Neural crest cell (in vitro differentiated cells): ENCODE measurements at places on chromosomes 4 and X.

DNA sequence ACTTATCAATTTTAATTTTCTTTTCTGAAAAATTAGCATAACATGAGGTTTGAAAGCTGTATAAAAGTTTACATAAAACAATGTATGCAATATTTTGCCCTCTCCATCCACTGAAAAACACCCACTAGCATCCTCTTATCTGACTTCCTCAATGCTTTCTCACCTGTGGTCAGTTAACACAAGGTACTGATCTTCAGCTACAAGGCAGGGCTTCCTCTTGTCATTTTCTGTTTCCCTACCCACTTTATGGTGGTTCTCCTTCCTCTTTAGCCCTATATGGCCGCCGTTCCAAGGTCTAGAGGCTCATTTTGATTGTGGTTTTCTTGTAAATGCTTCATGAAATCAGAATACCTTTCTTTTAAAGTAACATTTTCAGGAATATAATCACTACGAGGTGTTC is 618.6 kb upstream of the CPEB2 start:
- H3K27ac ChIP-seq: no peak overlapping the region
- no peaks in the 10 kb centered on the region for H3K36me3 ChIP-seq
- H3K4me1 ChIP-seq: no peaks in the 10 kb centered on the region

- no peaks in the 10 kb centered on the region for H3K27me3 ChIP-seq
- DNase-seq: no peak
- no peaks in the 10 kb centered on the region for H3K4me1 ChIP-seq
- H3K36me3 ChIP-seq: no peaks in the 10 kb centered on the region
- H3K27ac ChIP-seq: no peak overlapping the region
Measured at GRCh38 chr4:64360664-64361398, 48.4 kb downstream of the TECRL start.

- no peaks in the 10 kb centered on the region for H3K4me1 ChIP-seq
- no peak for DNase-seq
- no peak overlapping the region for H3K27ac ChIP-seq
- H3K36me3 ChIP-seq: no peaks in the 10 kb centered on the region
- H3K27me3 ChIP-seq: no peaks in the 10 kb centered on the region
Measured at GRCh38 chr4:10385994-10386394, 71.2 kb downstream of the ZNF518B start.

DNA sequence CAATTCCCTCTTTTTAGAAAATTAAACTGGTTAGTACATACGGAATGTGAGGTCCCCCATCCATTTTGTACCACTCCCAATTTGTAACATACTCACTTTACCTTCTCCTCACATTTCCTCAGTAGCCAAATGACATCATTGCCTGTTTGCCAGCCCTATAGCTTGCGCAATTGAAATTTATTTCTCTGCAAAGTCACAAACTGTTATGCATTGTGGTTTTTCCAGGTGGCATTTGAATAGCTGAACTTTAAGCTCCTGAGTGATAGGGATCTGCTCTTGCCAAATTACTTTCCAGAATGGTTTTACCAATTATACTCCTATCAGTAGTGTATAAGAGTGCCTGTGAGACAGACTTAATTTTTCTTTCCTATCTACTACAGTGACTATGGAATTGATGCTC is 7.7 kb downstream of the COL4A5 start:
- no peaks in the 10 kb centered on the region for H3K27me3 ChIP-seq
- H3K4me3 ChIP-seq: no peak overlapping the region
- peaks cover 14% of the 10 kb centered on the region for H3K4me1 ChIP-seq
- H3K36me3 ChIP-seq: peaks cover 31% of the 10 kb centered on the region
- no peak for DNase-seq

- no peak overlapping the region for H3K4me3 ChIP-seq
- no peaks in the 10 kb centered on the region for H3K36me3 ChIP-seq
- H3K27ac ChIP-seq: no peak overlapping the region
- H3K27me3 ChIP-seq: no peaks in the 10 kb centered on the region
Measured at GRCh38 chr4:147532896-147533295, 52.0 kb downstream of the EDNRA start.

GRCh38 chr4:169510617-169511016 is 101.8 kb downstream of the NEK1 start:
- DNase-seq: no peak
- no peak overlapping the region for H3K27ac ChIP-seq
- H3K36me3 ChIP-seq: peaks cover 6% of the 10 kb centered on the region
- no peaks in the 10 kb centered on the region for H3K4me1 ChIP-seq

- peaks cover 2% of the 10 kb centered on the region for H3K27me3 ChIP-seq
- peak; percentile 81 for DNase-seq
- peaks cover 2% of the 10 kb centered on the region for H3K36me3 ChIP-seq
Measured at GRCh38 chr4:110198435-110199416, at the start of gene ELOVL6. Gene ELOVL6, minus strand, starts transcription at chr4:110198615. Its CDS starts 280 bp downstream, at chr4:110198335.

DNA sequence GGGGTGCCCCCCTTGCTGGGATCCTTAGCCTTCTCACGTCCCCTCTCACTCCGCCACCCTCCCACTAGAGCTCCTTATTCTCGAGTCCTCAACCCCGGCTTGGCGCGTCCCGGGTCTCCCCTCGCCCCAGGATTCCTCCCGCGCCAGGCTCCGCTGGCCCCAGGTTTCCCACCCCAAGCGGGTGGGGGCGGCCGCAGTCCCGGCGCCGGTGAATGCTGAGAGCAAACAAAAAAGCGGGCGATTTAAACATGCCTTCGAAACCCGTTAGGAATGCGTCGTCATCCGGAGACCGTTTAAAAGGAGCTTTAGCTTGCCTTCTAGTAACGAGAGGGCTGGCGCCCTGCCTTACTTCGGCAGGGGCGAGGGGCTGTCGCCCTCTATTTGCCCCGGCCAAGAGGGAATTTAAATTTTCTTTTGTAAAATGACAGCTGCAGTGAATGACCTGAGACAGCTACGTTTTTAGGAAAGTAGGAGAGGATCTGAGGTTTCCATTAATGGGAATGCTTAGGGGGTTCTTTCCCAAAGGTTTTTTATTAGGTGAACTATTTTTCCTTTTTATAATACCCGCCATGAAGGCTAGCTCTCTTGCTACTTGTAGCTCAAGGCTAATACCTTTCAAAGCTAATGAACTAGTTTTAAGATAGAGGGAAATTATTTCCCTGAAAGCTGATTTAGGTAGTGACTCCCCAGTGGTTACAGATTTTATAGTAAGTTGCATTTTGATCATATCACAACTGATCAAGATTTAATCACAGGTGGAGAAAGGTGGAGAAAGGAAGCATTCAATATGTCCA is 3.1 kb downstream of the JADE1 start:
- H3K36me3 ChIP-seq: peaks cover 2% of the 10 kb centered on the region
- DNase-seq: no peak
- peak overlapping the region; percentile 98 for H3K27ac ChIP-seq
- H3K27me3 ChIP-seq: no peaks in the 10 kb centered on the region
- H3K4me1 ChIP-seq: peaks cover 16% of the 10 kb centered on the region

- DNase-seq: no peak
- peaks cover 3% of the 10 kb centered on the region for H3K27me3 ChIP-seq
- H3K4me3 ChIP-seq: peak overlapping the region; percentile 85
- peaks cover 23% of the 10 kb centered on the region for H3K4me1 ChIP-seq
Measured at GRCh38 chr4:109559625-109559982, 442 bp upstream of the MCUB start.

GRCh38 chrX:23012636-23013035 is 12.9 kb downstream of the DDX53 start:
- DNase-seq: no peak
- no peaks in the 10 kb centered on the region for H3K4me1 ChIP-seq
- H3K27ac ChIP-seq: no peak overlapping the region
- H3K27me3 ChIP-seq: no peaks in the 10 kb centered on the region
- H3K4me3 ChIP-seq: no peak overlapping the region
